Stimulated activated CD4-positive, alpha-beta T cell treated with anti-CD3 and anti-CD28 coated beads, Interleukin-1b, Interleukin-23, amount 100 ng/mL, for 24 hours (primary cell): ENCODE measurements at places on chromosomes 13 and 19.

GRCh38 chr13:96532804-96533203 lies 442.9 kb downstream of the HS6ST3 start:
- DNase-seq = no peak

DNA sequence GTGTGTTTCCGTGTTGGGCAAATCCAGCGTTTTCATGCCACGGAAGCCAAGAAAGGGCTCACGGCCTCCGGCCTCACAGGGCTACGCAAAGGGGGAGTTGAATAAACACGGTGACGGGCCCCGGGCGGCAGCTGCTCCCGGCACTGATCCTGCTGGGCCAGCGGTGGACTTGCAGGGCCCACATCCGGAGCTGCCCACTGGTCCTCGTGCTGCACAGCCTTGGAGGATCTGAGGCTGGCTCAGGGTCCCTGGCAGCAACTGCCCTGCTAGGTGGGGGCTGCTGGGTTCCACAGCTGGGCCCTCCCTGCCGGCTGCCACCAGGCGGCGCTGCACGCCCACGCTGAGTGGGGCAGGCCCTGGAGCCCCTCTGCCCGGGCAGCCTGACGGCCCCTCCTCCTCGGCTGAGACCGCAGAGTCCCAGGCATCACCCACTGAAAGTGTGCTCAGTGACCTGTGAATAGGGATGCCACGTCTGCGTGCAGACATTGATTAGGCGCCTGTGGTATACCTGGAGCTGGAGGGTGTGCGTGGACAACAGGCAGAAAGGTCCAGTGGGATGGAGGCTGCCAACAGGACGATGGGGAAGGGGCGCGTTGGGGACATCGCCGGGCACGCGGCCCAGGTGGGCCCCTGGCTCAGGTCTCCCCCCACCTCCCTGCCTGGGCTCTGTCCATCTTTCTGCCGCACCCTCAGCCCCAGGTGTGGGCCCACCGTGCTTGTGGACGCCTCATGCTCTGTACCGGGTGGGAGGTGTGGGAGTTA lies 5.3 kb upstream of the HCN2 start:
- no peak for DNase-seq

DNA sequence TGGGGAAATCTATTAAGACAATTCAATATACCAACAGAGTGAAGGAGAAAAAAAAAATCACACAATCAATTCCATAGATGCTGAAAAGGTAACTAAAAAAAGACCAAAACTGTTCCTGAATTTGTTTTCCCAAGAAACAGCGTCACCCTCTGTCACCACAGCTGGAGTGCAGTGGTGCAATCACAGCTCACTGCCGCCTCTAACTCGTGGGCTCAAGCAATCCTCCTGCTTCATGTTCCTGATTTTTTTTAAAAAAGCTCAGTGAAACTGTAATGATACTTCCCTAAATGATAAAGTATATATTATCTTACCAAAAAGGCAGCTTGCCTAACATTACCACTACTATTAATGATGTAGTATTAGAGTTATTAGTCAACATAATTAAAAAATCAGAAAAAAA lies 19.6 kb upstream of the ZFP14 start:
- no peak for DNase-seq

GRCh38 chr19:55457683-55458457 lies 3.6 kb downstream of the ISOC2 start:
- DNase-seq = no peak

DNA sequence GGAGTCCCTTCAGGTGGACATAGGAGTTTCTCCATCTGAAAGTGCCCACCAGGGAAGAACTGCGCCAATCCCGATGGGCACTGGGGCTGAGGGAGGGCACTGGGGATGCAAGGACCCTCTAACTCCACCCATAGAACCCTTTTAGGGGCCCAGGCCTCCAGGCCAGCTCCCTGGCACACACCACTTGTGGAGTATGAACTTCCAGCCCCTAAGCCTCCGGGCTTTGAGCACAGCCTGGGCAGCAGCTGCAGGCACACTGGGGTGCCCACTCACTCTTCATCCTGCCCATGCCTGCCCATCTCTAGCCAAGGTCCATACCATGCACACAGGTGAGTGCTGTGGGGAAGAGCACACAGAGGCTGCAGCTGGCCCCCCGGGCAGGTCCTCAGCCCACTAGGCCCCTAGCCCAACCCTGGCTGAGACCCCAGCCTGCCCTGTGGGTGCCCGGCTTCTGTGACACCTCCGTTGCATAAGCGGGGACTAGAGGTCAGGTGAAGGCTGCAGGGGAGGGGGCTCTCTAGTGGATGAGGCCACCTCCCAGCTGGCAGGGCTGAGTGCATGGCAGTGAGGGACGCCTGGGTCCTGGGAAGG lies 14.6 kb upstream of the SLC7A10 start:
- no peak for DNase-seq
